ENCODE measurements at places on chromosomes 3 and 15.
A peak's percentile ranks its signal among the peaks of the same experiment; 100 is the strongest.

DNA sequence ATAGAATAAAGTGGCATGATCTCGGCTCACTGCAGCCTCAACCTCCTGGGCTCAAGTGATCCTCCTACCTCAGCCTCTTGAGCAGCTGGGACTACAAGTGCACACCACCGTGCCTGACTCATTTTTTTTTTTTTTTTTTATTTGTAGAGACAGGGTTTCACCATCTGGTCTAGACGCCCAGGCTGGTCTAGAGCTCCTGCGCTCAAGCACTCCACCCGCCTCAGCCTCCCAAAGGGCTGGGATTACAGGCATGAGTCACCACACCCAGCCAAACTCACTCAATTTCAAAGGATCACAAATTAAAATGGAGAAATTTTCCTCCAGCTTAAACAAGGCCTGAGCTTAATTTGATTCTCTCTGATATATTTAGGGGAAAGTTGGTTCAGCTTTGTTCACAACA, 27.3 kb upstream of the NMB start:
- no peak for DNase-seq

GRCh38 chr15:71413419-71413818, 298.1 kb downstream of the THSD4 start:
- no peak for DNase-seq

- DNase-seq, result no peak
Observed at GRCh38 chr3:159821110-159821509, 167.5 kb upstream of the IL12A start.

- no peak for DNase-seq
Observed at GRCh38 chr3:178699810-178700209, 163.6 kb downstream of the KCNMB2 start.

GRCh38 chr3:161560008-161560637, 63.5 kb downstream of the OTOL1 start:
- peak; percentile 17 for DNase-seq

DNA sequence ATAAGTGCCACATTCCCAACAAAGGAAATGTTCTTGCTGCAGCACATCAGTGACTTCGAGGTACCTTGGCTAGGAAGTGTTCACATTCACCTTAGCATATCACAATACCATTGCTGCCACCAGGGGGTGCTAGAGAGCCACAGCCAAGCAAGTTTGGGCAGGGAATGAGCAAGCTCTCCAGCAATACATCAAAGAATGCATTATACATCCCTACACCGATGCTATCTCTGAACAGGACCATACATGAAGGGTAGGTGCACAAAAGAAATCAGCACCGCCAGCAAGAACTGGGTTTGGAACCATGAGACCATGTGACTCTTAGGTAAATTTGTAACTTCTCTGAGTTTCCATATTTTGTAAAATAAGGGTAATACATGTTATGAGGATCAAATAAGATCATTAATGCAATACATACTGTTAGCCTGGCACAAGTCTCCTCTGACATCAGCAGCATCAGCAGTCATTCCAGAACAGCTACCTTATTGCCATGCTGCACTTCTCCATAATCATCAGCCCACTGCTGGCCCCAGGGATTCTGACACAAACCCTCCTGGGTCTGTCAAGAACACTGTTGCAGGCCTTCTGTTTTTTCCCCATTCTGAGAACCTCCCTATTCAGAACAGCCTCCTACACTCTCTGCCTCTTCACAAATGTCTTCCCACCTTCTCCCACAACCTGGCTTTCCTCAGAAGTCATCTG, 37.5 kb downstream of the RYK start:
- peak; percentile 86 for DNase-seq

DNA sequence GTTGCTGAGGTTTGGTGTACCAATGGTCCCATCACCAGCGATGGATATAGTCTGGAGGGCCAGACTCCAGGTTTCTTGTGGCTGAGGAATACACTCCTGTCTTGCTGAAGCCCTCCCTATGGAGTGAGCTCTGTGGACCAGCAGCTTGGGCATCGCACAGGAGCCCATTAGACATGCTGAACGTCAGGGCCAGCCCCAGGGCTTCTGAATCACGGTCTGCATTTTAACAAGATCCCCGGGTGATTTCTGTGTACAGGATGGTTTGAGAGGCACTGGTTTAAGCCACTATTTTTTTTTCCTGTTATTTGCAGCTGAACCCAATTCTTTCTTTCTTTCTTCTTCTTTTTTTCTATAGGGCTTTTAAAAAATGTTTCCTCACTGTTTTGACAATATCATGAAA, 69.5 kb upstream of the XCR1 start:
- DNase-seq, result no peak

- DNase-seq, result no peak
Observed at GRCh38 chr15:71707230-71708050, 102.9 kb upstream of the NR2E3 start.

DNA sequence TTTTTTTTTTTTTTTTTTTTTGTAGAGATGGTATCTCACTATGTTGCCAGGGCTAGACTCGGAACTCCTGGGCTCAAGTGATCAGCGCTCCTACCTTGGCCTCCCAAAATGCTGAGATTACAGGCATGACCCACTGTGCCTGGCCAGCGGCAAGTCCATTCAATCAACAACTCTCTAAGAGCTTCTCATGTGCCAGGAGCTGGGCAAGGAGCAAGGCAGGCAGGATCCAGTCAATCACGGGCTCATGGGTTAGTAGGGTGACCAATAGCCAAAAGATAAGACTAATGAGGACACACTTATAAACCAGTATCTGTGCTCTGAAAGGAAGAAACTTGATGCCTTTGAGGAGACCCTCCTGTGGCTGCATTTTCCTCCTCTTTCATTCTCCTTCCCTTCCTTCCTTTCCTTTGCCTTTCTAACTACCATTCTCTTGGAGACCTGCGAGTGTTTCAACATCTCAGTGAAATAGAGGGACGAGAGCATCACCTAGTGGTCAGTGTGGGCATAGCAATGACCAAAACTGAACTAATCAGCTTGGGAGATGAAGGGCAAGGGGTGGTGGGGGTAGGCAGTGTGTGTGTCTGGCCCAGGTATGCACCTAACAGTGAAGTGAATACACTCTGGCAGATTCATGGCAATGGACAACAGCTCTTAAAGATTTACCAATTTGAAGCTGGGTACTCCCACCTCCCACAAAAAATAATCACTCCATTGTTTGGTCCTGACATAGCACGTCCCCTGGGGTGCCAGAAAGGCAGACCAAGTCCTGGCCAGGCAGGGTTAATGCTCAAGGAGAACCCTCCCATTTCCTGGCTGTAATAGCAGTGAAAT, 6.3 kb downstream of the RPP25 start:
- DNase-seq, result peak; percentile 80
